ENCODE measurements at places on chromosomes 7 and 10.

GRCh38 chr10:132893090-132893489 lies 49.3 kb downstream of the CFAP46 start:
- no peak for DNase-seq

DNA sequence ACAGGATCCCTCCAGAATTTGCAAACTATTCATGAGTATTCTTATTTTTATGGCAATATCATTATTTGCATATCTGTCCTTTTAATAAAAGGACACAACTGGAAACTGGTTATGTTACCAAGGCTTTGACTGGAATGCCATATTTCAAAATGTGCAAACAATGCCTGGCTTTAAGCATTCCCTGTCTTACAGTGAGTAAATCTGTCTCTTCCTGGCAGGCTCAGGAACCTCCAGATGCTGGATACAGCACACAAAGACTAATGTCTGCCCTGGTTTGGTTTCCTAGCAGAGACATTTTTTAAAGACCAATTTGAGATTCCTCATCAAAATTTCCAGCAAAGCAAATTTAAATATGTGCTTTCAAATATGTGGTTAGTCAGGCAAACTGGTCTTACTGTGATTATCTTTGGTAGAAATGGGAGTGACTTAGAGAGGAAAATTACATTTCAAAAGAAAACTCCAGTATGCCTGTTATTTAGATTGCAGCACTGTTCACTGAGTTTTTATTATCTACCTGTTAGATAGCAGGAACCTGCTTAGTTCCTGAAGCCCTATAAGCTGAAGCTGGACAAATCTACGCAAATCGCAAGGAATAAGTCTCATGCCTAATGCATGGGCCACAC lies 31.3 kb downstream of the RNF216 start:
- DNase-seq: no peak

- no peak for DNase-seq
Observed at GRCh38 chr10:110534571-110534970, 32.9 kb upstream of the SMC3 start.

DNA sequence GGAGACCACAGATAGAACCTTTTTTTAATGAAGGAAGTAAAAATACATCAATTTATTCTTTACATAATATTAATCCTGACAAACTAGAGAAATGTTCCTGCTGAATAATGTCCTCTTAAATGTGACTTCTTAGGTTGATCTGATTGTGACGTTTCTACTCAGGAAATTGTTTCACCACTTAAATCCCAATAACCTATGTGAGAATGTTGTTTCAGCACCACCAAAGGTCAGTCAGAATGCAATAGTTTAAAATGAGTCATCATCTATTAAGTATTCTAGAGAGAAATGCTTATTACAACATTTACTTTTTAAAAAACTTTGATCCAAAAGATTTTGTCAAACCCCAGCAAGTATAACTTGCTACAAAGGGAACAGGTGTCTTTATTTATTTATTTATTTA lies 155.4 kb upstream of the CACNA2D1 start:
- DNase-seq: no peak

GRCh38 chr7:13898957-13899670 lies 90.4 kb downstream of the ETV1 start:
- DNase-seq: no peak

GRCh38 chr7:142371586-142372377 lies 113.9 kb upstream of the PRSS58 start:
- DNase-seq: no peak

- DNase-seq: no peak
Observed at GRCh38 chr7:2862831-2863361, 18.8 kb upstream of the GNA12 start.

DNA sequence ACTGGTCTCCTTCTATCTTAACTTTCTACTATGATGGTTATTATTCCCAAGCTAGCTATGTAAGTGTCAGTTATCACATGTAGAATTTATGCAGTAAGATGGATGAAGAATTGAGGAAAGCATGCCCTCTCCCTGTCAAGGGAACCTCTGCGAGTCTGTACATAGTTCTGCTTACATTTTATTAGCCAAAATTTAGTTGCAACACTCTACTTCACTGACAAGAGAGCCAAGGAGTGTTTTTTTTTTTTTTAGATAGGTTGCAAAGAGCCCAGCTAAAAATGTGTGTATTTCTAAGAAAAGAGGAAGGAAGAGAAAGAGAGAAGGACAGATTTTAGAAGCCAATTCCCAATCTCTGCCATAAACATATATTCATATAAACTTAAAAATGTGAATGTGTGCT lies 357.7 kb upstream of the LRRN3 start:
- no peak for DNase-seq

DNA sequence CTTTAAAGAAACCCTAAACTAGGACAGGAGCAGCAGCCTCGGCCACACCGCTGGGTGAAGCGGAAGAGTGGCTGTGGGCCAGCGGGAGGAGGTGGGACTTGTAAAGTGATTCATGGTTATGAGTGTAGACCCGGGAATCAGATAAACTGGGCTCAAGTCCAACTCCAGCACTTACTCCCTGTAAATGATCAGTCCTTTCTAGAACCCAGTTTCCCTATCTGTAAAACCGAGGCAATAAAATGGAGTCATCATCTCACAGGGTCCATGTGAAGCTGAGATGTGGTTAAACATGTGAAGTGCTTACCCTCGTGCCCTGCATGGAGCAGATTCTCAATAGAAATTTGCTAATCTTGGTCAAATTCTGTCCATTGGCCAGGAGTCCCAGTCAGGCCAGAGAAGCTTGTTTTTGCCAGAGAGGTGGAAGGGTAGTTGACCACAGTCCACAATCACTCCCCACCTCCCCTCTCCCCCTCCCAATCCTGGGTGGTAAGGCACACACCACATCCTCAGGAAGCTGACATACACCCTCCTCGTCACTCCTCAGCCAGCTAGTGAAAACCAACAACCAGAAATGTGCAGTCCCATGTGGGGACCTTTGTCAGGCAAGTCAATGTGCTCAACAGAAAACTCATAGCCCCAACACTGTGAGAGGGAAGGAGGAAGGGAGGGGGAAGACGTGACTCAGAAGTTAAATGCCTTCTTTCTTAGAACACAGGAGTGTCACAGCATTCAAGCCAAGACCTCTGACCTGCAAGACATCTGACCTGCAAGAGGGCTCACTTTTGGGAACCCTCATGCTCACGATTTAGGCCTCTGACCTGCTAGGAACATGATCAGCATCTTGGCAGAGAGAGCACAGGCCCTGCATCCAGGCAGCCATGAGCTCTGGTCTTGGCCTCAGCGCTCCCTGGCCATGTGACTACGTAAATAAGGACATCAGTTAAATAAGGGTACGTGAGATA lies 145.1 kb downstream of the PLXNA4 start:
- no peak for DNase-seq

DNA sequence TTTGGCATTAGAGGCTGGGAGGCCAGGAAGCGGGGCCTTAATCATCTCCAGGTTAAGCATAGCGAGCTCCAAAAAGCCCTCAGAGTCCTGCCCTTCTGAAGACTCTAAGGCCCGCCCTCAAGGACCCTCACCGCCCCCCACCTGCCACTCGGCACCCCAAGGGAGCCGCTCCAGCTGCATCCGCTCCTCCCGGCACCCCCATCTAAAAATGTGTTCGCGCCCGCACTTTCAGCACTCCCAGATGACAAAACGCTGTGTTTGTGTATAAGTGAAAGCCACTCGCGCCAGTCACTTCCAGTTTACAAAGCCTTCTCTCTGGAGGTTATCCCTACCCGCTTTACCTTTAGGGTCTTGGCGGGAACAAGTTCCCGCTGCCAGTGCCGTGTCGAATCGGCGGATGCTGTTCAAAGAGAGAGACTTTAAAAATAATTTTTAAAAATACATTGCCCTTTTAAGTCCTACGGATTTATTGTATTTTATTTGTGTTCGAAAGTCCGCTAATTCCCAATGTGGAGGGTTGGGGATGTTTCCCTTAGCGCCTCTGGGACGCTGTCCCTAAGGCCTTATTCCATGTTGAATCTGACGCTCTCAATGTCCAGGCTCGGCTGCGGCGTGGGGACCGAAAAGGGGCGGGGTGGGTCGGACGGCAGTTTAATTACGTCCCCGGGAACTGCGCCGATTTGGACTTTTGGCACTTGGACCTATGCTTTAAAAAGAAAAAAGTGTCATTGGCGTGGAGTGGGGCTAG lies at the start of the genes DCLRE1A and NHLRC2:
Gene DCLRE1A (minus strand): TSS at position 70 of the 748 bp plus-strand sequence. CDS start 900 bp downstream, outside the sequence.
Gene NHLRC2 (plus strand): TSS at position 649 of the 748 bp plus-strand sequence. CDS start 212 bp downstream, outside the sequence.
- DNase-seq: peak; percentile 75

GRCh38 chr7:81331061-81332018 lies 412.5 kb upstream of the SEMA3C start:
- DNase-seq: no peak

- DNase-seq: no peak
Observed at GRCh38 chr7:115037128-115037802, 115.4 kb downstream of the MDFIC start.

DNA sequence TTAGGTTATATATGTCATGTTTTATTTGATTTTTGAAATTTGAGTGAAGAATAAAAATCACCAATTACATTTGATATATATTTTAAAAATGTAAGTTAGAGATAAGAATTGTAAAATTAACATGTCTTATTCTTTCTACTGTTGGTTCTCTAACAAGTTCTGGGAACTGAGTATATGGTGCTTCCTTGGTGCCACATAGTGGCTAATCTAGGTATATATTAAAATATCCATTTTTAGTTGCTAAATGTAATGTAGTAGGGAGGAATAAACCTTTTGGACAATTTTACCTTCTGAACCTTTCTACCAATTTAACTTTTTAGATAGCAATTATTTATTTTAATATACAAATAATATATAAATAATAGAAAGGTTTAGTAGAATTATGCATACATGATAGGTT lies 17.5 kb downstream of the CFAP69 start:
- DNase-seq: no peak

GRCh38 chr7:146654048-146654447 lies 537.4 kb downstream of the CNTNAP2 start:
- no peak for DNase-seq

GRCh38 chr7:132596588-132596987 lies 20.3 kb upstream of the PLXNA4 start:
- no peak for DNase-seq

DNA sequence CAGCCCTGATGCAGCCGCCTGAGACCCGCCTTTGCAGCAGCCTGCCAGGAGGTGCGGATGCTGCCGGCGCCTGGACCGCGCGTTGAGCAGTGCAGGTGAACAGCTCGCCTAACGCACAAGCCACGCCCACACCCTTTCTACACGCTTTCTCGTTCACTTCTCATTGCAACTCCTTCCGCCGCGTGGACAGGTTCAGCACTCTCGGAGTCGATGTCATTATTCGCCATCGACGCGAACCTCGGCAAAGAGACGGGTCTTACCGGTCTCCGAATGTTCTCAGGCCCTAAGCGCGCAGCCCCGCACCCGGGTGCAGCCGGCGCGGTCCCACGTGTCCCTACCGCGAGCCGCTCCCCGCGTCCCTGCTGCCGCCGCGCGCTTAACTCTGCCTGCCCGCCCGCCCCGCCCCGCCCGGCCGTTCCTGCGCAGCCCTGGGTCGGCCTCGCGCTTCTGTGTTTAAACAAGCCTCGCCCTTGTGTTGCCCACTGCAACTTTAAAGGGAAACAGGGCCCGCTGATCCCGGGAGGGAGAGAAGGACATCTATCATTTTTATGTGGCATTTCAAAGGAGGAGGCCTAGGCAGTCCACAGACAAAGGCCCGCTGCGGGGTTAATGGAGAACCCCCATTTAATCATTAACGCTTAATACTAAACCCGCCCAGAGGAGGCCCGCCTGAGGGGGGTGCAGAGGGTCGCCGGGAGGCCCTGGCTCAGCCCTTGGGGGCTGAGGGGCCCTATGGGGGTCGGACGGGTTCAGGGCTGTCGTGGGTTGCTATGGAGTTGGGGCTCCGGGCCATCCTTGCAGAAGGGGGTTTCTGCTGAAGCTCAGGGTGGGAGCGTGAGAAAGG lies 128.5 kb downstream of the WDR11 start:
- DNase-seq: peak; percentile 40

GRCh38 chr7:158245724-158246041 lies 341.9 kb downstream of the PTPRN2 start:
- DNase-seq: no peak

GRCh38 chr10:2252096-2252495 lies 514.8 kb upstream of the ADARB2 start:
- DNase-seq: no peak

GRCh38 chr7:78703391-78703790 lies 750.1 kb downstream of the MAGI2 start:
- DNase-seq: no peak

- no peak for DNase-seq
Observed at GRCh38 chr7:143300959-143301935, 13.1 kb downstream of the CASP2 start.

GRCh38 chr7:27182861-27183681 lies 2.0 kb downstream of the HOXA11 start:
- no peak for DNase-seq

DNA sequence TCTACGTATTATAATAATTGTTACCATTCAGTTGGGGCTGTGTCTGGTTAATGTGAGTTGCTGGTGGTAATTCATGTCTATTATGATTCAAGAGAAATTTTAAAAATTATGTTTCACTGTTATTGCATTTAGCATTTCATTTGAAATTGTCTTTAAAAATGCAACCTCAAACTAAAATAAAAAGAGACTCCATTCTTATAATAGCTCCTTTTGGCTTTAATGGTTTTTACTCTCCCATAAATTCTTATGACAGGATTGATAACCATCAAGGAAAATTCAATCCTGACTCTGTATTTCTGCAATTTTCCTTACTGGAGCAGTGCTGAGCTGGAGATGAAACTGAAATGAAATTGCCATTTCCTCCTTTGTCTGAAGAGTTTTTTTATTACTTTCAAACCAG lies 262.7 kb downstream of the REEP3 start:
- no peak for DNase-seq

GRCh38 chr10:89846786-89847185 lies 145.4 kb downstream of the KIF20B start:
- DNase-seq: no peak

GRCh38 chr7:69912846-69913245 lies 314.6 kb downstream of the AUTS2 start:
- DNase-seq: no peak

GRCh38 chr10:17109475-17110207 lies 20.0 kb downstream of the CUBN start:
- DNase-seq: no peak

- DNase-seq: no peak
Observed at GRCh38 chr7:26190417-26190869, 10.1 kb downstream of the HNRNPA2B1 start.

DNA sequence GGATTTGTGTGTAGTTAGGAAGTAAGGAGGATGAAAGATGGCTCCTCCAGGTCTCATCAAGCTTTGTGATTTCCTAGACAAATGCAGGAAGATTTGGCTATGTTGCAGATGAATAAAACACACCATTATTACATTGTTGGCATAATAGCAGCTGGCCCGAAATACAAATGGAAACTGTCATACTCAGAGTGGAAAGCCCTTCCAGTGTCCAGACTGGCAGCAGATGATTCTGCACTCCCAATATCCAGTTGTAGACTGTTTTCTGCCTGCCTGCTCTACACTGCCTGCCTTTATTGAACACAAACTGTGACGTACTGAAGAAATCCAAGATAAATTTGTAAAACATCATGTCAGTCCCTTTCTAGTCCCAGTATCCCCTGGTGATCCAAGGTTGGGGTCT lies 99.7 kb upstream of the FZD1 start:
- DNase-seq: no peak

GRCh38 chr7:127034186-127034806 lies 218.4 kb downstream of the GRM8 start:
- DNase-seq: no peak

GRCh38 chr7:80098795-80099194 lies 35.8 kb upstream of the GNAI1 start:
- no peak for DNase-seq

- DNase-seq: no peak
Observed at GRCh38 chr7:155189590-155189989, 108.1 kb upstream of the INSIG1 start.

GRCh38 chr10:67257018-67257417 lies 331.2 kb downstream of the LRRTM3 start:
- DNase-seq: no peak
